Fibroblast of lung (primary cell): ENCODE measurements at places on chromosomes 1 and 21. TPM values are rescaled to one million over a fixed set of nuclear protein-coding genes. Genes with fewer than 3 reads are reported as not detected.
A peak's percentile ranks its signal among the peaks of the same experiment; 100 is the strongest.

The LCE6A gene
- not detected in 2 replicates for polyA plus RNA-seq

The CFHR4 gene
- 0.06 TPM in 1 of 2 replicates, not detected in the other for polyA plus RNA-seq

The SYNJ1 gene
- polyA plus RNA-seq: 8.1 and 10.4 TPM in 2 replicates

The KIF2C gene
- polyA plus RNA-seq: 9.9 and 41.9 TPM in 2 replicates

The AMY2A gene
- not detected in 2 replicates for polyA plus RNA-seq

The ABCG1 gene
- 0.12 and 0.98 TPM in 2 replicates for polyA plus RNA-seq

The LRRN2 gene
- polyA plus RNA-seq: not detected in 2 replicates

The FCGR1A gene
- polyA plus RNA-seq: not detected in 2 replicates

The LRRC38 gene
- not detected in 2 replicates for polyA plus RNA-seq

The FHAD1 gene
- 0.09 and 0.37 TPM in 2 replicates for polyA plus RNA-seq

The SELE gene
- not detected in 2 replicates for polyA plus RNA-seq

The DNASE2B gene
- not detected in 2 replicates for polyA plus RNA-seq

GRCh38 chr1:2115702-2116341 lies 65.6 kb downstream of the PRKCZ start:
- H3K27ac ChIP-seq: no peak overlapping the region
- H3K27me3 ChIP-seq: peaks cover 9% of the 10 kb centered on the region
- no peaks in the 10 kb centered on the region for H3K4me1 ChIP-seq
- peak; percentile 59 for DNase-seq
- H3K36me3 ChIP-seq: no peaks in the 10 kb centered on the region

DNA sequence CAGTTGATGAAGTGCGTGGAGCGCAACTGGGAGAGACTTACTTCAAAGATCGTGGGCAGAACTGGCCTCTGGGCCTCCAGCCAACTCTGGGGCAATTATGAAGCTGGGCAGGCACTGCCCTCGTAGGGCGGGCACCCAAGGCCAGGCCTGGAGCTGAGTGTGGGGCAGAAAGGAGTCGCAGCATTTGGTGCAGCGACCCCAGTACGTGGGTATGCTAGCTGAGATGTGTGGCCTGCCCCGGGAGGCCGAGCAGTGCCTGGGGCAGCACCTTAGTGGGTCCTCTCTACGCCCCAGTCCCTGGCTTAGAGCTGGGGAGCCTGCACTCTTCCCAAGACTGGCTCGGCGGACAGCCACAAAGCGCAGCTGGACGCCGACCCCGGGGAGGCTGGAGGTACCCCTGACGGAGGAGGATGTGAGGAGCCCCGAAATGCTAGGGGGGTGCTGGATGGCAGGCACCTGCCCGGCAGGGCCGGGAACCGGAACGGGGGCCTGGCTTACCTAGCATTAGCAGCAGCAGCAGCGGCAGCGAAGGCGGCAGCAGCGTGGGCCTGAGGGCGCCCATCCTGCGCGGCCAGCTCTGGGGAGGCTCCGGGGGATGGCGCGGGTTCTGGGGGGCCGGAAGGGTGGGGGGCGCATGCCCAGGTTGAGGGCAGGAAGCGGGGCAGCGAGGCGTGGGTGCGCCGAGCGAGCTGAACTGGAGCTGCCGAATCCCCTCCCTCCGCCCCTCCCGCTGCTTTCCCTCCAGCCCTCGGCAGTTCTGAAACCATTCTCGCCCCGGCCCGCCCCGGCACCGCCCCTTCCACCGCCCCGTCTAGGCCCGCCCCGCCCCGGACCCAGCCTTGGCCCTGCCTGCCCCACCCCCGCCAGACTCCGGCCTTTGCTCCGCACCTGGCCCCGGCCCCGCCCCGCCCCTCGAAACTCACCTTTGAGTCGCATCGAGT lies at the start of gene IGSF8:
Gene IGSF8, minus strand, starts transcription at position 709 of the 941 bp plus-strand sequence. Its CDS starts 147 bp downstream, at position 562.
- peak; percentile 80 for DNase-seq
- H3K4me3 ChIP-seq: peak within 1 kb of the TSS; percentile 73
- peaks cover 7% of the 10 kb centered on the region for H3K4me1 ChIP-seq
- peak within 1 kb of the TSS; percentile 34 for H3K27ac ChIP-seq
- no peaks in the 10 kb centered on the region for H3K36me3 ChIP-seq

- no peaks in the 10 kb centered on the region for H3K27me3 ChIP-seq
- no peak for DNase-seq
- no peak overlapping the region for H3K27ac ChIP-seq
- no peak overlapping the region for H3K4me3 ChIP-seq
- H3K4me1 ChIP-seq: no peaks in the 10 kb centered on the region
Measured at GRCh38 chr1:106680216-106680615, 376.3 kb upstream of the PRMT6 start.

- no peaks in the 10 kb centered on the region for H3K27me3 ChIP-seq
- no peaks in the 10 kb centered on the region for H3K36me3 ChIP-seq
- no peak overlapping the region for H3K4me3 ChIP-seq
- peaks cover 6% of the 10 kb centered on the region for H3K4me1 ChIP-seq
- DNase-seq: no peak
Measured at GRCh38 chr1:1205769-1206375, 520 bp downstream of the TNFRSF18 start.

DNA sequence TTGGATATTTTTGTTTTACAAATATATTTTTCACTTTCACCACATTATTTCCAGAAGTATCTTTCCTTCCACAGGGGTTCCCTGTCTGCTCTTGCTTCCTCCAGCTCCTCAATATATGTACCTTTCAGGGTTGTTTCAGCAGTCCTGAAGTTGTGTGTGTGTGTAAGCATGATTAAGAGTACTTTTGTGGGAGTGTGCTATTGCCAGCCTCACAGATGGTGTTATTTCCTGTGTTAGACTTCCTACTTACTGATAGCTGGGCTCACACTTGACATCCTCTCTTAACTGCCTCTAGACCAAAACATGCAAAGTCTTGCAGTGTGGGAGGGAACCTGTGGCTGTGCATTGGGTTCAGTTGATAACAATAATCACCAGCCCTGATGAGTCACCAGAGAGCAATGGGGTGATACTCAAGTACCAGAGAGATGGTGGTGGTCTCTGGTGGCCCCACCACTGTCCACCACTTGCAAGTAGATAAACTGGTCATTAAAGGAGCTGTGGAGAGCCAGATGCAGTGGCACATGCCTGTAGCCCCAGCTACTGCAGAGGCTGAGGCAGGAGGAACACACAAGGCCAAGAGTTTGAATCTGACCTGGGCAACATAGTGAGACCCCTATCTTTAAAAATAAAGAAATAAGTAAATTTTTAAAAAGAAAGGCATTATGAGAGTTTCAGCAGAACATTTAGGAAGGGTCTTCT lies 126.7 kb downstream of the NR5A2 start:
- no peaks in the 10 kb centered on the region for H3K36me3 ChIP-seq
- peak; percentile 15 for DNase-seq
- no peaks in the 10 kb centered on the region for H3K27me3 ChIP-seq
- H3K4me1 ChIP-seq: no peaks in the 10 kb centered on the region
- H3K4me3 ChIP-seq: no peak overlapping the region

DNA sequence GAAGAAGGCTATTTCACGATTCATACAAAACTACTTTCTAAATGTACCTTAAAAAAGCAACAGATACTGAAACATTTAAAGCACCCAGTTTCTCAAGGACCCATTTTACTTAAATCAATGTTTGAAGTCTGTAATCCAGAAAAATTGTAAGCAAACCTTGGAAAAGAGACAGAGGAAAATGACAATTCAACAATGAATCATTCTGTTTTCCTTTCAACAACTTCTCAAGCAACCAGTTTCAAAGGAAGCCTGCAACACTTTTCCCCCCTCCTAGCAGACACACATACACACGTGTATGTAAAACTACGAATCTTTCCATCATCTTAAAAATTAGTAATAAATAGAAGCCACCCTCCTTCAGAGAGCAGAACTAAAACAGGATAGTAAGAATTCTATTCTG lies 1.2 kb downstream of the RERE start:
- H3K27ac ChIP-seq: no peak overlapping the region
- peak overlapping the region; percentile 85 for H3K4me3 ChIP-seq
- peaks cover 2% of the 10 kb centered on the region for H3K4me1 ChIP-seq
- peak; percentile 60 for DNase-seq
- H3K27me3 ChIP-seq: no peaks in the 10 kb centered on the region

DNA sequence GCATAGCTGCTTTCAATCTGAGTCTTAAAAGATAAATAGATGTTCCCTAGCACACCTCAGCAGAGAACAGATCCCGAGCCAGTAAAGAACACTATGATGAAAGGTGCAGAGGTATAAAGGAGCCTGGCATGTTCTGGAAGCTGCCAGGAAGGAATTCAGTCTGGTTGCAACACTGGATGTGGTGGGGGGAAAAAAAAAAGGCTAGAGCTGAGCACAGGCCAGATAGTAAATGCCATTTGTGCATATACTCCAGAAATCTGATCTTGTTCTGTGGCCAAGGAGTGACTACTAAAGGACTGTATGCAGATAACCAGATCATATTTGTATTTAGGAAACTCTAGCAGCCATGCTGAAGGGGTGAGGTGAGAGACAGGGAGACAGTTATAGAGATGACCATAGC lies 240.3 kb downstream of the VAV3 start:
- no peaks in the 10 kb centered on the region for H3K27me3 ChIP-seq
- H3K36me3 ChIP-seq: no peaks in the 10 kb centered on the region
- DNase-seq: peak; percentile 63
- H3K4me3 ChIP-seq: no peak overlapping the region
- no peaks in the 10 kb centered on the region for H3K4me1 ChIP-seq
- no peak overlapping the region for H3K27ac ChIP-seq

GRCh38 chr1:12052008-12052573 lies 11.0 kb upstream of the TNFRSF8 start:
- H3K4me1 ChIP-seq: peaks cover 4% of the 10 kb centered on the region
- no peaks in the 10 kb centered on the region for H3K36me3 ChIP-seq
- H3K27me3 ChIP-seq: peaks cover 4% of the 10 kb centered on the region
- H3K27ac ChIP-seq: peak overlapping the region; percentile 18
- peak; percentile 83 for DNase-seq

DNA sequence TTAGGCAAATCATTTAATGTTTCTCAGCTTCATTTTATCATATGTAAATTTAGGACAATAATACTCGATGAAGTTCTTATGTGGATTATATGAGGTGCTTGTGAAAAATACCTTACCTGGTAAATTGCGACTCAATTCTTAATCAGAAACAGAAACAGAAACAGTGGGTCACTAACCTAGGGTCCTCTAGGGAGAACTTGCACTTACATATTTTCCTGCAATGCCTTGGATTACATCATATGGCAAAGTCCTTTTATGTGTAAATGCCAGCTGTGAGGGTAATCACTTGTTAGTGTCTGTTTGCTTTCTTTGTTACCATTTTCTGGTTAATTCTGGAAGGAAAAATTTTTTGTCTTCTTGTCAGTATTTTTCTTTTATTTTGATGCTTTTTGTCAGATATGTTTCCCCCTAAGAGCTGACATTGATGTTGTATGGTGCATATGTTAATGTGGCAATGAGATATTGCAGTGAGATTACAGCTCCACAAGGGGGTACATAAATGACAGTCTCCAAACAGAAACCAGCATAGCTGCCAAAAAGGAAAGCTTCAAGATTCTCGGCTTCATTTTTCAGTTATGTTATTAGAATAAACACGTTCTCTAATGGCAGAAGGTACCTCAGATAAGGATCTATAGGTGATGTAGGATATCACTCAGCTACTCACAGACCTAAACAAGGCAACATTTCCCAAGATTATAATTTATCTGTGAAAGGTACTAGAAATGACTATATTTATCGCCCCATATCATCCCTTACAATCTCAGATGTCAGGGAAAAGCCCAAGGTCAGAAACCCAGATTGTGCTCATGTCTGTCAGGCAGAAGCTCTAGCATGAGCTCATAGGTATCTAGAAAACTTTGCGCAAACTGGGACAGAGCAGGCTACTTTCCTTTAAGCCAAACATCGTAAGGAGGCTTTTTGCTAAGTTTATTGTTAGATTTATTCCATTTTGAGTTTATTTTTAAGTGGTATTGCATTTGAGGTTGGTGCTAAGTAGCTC lies 119.9 kb downstream of the FASLG start:
- no peak overlapping the region for H3K27ac ChIP-seq
- no peaks in the 10 kb centered on the region for H3K4me1 ChIP-seq
- no peaks in the 10 kb centered on the region for H3K27me3 ChIP-seq
- H3K36me3 ChIP-seq: no peaks in the 10 kb centered on the region

DNA sequence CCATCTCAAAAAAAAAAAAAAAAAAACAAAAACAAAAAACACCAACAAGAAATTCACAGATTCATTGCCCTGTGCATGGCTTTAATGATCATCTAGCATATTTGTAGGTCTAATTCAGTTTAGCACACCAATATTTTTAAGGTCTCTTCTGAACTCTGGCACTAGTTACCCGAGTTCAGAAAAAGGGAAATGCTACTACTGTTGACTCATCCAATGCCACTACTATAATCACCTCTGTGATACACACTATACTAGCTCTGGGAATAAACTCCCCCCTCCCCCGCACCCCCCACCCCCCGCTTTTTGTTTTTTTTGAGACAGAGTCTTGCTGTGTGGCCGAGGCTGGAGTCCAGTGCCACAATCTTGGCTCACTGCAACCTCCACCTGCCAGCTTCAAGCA lies 55.6 kb downstream of the FBXO42 start:
- peaks cover 1% of the 10 kb centered on the region for H3K36me3 ChIP-seq
- no peak overlapping the region for H3K4me3 ChIP-seq
- H3K27ac ChIP-seq: no peak overlapping the region
- no peaks in the 10 kb centered on the region for H3K27me3 ChIP-seq

DNA sequence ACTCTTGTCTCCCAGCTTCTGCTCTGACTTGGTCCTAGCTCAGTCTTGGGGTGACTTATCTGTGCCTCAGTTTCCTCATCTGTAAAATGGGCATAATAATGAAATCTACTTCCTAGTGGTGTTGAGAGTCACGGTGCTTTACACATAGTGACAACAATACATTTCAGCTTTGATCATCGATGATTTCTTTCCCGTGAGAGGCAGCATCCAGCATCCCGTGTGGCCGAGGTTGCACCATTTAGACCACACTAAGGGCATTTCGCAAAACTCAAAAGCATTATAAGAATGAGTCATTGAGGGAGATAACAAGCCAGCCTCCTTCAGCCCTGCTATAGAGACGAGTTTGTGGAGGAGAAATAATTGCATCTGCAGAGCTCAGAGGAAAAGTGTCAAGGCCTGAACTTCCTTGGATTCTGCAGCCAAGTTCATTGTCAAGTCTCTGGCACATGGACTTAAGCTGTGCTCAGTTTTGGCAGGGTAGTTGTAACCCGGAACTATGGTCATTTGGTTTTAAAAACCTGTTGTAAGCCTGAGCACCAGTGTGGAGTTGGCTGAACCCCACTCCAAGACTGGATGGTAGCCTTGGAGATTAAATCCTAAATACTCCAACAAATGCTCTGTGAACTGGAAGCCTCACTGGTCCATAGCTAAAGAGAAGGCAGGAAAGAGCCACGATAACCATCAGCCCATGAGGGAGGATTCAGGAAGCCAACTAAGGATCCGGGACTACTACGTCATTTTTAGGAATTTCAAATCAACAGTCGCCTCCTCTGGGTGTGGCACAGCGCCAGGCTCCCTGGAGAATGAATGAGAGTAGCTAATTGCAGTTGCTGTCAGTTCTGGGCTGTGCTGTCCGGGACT lies 64.2 kb downstream of the TCP10L start:
- H3K36me3 ChIP-seq: no peaks in the 10 kb centered on the region
- peak; percentile 96 for DNase-seq
- peaks cover 11% of the 10 kb centered on the region for H3K4me1 ChIP-seq
- peak overlapping the region; percentile 91 for H3K27ac ChIP-seq

GRCh38 chr1:16208270-16208987 lies 4.0 kb downstream of the ARHGEF19 start:
- H3K4me3 ChIP-seq: no peak overlapping the region
- peaks cover 6% of the 10 kb centered on the region for H3K4me1 ChIP-seq
- no peaks in the 10 kb centered on the region for H3K27me3 ChIP-seq
- DNase-seq: peak; percentile 52
- no peaks in the 10 kb centered on the region for H3K36me3 ChIP-seq

- no peak for DNase-seq
- H3K4me3 ChIP-seq: no peak overlapping the region
- H3K27ac ChIP-seq: no peak overlapping the region
- H3K36me3 ChIP-seq: no peaks in the 10 kb centered on the region
- no peaks in the 10 kb centered on the region for H3K4me1 ChIP-seq
Measured at GRCh38 chr1:158864595-158864994, 33.4 kb downstream of the MNDA start.

- DNase-seq: peak; percentile 57
- no peak overlapping the region for H3K27ac ChIP-seq
- H3K4me1 ChIP-seq: no peaks in the 10 kb centered on the region
- no peaks in the 10 kb centered on the region for H3K27me3 ChIP-seq
- no peak overlapping the region for H3K4me3 ChIP-seq
- H3K36me3 ChIP-seq: no peaks in the 10 kb centered on the region
Measured at GRCh38 chr1:189323091-189323490, 1154.6 kb downstream of the BRINP3 start.
